ENCODE measurements at places on chromosomes 12 and 14.

DNA sequence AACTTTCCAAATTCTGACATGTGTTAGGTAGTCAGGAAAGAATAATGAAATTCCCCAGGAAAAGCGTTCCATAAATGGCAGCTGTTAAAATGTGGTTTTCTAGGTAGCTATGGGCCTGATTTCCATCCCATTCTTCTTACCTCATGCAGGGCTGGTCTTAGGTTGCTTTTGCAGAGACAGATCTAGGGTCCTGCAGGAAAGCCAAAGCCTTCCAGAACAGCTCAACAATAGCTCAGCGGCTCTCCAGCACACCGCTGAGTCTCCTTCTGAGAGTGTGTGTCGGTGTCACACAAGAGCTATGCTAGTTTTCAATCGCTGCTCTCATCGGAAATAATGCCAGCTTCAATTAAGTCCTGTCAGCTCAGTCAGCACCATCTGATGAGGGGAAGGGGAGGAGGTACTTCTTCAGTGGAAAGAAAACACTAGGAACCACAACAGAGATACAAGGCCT is 106.7 kb downstream of the TMEM30B start:
- DNase-seq = no peak

DNA sequence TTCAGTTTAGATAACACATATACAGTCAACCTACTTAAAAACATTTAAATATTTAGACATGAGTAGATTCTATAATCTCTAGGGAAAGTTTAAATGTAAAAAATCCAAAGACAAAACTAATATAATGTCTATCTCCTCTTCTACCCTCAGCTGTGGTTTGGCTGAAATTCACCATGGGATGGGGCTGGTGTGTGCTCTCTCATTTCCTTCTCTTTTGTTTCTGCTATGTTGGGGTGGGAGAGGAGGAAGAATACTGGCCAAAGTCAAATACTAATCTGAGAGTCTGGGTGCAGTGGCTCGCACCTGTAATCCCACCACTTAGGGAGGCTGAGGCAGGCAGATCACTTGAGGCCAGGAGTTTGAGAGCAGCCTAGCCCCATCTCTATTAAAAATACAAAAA is 1673.9 kb upstream of the SEL1L start:
- no peak for DNase-seq

DNA sequence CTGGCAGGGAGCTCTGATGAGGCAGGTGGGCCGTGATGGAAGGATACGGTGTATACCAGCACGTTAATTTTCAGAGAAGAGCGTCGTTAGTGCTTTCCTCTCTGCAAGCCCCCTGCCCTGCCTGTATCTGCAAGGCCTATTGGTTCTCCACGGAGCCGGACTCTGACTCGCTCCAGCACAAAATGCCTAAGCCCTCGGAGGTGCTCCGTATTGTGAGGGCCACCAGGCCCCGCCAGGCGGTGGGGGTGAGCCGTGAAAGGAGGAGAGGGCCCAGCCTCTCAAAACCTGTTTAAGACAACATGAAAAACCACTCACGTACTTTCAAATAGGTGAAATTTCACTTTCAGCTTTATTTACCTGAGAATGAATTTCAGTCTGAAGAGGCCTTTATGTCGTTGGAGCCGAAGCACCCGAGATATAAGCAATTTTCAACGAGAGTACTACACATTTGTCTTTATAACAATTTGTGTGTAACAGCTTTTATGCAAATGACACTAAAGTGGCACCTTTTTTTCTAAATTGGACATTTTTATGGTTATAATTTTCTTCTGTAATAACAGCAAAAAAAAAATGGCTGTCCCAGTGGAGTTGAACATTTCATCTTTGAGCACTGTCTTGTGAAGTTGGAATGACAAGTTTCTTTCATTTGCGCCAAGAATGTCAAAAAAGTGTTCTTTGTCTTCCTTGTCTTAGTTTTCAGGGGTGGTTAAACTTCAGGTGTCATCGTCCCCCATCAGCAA is 749.5 kb downstream of the VRK1 start:
- no peak for DNase-seq

- no peak for DNase-seq
These were observed 19.9 kb downstream of the PLBD2 start for GRCh38 chr12:113378291-113378690.

DNA sequence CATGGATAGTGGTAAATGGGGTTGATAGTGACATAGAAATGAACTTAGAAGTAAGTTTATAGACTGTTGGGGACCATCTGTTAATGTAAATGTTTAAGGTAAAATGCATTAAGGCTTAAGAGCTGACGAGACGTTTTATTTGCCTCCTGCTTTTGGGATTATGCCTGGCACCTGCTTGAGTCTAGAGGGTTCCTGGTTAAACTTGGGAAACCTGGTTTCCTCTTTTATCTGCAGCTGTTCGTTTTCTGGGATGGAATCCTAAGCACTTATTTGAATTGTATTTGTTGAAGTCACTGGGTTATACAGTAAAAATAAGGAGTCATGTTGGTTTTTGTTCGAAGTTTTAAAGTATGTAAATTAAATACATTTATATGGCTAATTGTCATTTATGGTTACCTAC is 914.7 kb downstream of the NRXN3 start:
- DNase-seq = no peak

DNA sequence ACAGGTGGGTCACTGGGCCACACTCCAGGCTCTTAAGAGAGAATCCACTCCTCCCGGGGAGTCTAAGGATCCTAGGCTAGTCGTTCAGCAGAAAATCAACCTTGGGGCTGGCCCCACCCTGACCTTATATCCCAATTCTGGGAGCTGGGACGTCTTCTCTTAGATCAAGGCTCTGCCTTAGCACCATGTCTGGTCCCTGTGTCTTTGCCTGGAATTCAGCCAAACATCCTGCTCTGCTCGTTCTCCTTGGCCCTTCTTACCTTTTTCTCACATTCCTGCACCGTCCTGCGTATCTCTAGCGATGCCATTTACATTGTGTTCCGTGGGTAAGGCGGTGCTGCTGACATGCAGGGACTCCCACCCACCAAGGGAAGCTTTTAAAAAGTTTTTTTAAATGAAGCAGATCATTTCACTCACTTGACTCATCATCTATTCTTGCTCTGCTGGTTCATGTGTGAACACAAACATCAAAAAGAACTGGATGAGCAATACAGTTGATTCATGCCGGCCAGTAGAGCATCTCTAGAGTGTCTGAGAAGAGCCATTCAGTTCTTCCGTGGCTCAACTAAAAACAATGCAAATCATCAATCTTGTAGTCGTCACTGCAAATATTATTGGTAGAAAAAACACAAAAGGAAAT is 50.2 kb downstream of the KCNK13 start:
- no peak for DNase-seq

DNA sequence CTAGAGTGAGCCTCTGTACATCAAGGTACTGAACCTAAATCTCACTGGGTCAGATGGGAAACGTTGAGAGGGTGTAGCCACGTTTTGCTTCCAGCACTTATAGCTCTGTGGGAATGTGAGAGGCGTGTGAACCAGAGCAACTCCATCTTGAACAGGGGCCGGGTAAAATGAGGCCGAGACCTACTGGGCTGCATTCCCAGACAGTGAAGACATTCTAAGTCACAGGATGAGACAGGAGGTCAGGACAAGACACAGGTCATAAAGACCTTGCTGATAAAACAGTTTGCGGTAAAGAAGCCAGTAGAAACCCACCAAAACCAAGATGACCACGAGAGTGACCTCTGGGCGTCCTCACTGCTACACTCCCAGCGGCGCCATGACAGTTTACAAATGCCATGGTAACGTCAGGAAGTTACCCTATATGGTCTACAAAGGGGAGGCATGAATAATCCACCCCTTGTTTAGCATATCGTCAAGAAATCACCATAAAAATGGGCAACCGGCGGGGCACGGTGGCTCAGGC is 63.4 kb upstream of the NCOR2 start:
- no peak for DNase-seq

DNA sequence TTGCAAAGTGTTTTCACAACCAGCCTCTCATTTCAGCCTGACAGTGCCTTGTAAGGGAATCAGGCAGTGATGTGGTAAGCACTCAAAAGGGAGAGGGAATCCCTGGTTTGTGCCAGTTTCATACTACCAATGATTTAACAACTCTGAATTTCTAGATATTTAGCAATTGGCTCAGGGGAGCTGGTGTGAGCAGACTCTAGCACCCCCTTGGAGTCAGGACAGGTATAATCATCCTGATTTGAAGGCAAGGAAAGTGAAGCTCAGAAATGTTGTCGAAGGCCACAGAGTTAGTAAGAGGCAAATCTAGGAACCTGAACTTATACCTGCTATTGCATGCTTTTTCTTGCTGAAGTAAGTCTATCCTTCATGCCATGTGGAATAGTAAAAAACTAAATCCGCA is 63.1 kb upstream of the DACT1 start:
- DNase-seq = no peak

DNA sequence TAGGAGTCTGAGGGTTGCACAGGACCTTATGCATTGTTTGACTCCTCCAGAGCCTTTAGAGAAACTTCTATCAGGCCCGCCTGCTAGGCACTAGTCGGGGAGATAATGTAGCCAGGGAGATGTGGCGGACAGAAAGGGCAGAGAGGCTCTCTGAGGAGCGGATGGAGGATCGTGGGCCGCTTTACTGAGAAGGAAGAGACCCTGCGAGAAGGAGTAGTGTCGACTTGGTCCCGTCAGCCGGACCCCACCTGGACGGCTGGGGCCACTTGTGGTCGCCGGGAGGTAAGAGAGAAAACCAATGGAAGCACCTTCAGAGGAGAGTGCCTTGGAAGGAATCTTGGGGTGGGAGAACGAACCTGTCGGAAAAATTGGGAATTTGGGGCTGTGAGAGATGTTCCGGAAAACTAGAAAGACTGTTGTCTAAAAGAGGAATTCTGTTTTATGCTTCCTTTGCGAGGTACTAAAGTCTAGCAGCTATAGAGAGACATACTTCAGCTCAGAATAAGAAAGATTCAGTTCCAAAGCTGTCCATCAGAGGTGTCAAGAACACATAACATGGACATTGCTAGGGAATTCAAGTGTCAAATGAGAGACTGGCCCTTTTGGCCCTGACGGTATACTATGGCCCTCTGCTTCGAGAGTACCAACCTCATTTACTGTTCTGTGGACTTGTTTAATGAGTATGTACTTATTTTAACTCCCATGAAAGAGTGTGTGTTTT is 660 bp upstream of the MCRS1 start:
- DNase-seq = no peak

DNA sequence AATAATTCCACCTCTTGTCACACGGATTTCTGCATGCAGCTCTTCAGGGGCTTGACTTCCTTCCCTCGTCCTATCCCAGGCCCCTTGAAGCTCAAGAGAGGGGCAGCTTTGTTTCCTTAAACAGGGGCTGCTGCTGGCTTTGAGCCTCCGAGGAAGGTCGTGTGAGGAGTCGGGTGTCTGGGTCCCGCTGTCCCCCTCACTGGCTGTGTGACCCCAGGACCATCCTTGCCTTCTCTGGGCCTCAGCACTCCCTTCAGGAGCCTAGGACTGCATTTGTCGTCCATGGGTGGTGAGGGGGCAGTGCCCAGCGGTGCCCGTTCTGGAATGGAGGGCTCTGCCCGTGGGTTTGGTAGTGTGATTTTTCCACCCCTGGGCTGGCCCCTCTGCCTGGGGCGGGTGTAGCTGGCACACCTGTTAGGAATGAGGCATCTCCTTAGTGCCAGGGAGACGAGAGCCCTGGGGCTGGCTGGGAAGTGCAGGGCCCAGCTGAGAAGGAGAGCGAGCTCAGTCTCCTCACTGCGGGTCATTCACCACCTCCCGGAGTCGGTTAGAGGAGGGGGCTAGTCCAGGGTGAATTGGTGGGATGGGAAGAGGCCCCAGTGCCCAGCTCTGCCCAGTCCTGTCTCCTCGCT is 60.8 kb downstream of the TSPAN9 start:
- DNase-seq = no peak

DNA sequence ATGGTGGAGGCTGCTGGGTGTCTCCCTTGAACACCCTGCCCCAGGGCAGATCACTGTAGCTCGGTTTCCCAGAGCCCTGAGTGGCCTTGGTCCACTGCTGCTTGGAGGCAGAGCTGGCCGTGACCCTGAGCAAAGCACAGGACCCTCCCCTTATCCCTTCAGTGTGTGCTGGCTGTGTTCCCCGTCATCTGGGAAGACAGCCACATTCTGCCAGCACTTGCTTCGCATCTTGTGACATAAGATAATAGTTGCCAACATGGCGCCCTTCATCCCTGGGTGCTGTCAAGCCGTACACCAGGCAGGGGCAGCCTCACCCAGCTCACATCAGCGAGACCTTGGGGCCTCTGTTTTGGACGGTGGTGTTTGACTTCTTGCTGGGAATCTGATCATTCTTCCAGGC is 12.1 kb upstream of the ALDH2 start:
- no peak for DNase-seq

- DNase-seq = no peak
These were observed 121.4 kb downstream of the PPHLN1 start for GRCh38 chr12:42447371-42447786.

DNA sequence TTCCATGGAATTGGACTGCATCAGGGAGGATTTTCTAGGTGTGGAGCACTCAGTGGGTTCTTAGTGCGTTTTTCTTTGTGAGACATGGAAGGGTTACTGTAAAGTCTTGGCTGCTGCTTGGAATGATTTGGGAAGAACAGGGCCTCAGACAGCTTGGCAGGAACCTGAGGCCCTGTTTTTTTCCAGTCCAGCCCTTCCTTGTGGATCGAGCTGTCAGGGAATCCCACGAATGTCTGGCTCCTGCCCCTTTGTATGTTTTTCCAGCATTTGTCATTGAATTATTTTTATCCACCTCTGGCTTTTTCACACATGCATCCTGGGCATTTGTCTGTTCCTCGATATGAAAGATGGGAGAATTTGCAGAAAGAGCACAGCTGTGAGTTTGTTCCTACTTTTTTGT is 158.5 kb downstream of the TGFB3 start:
- DNase-seq = no peak

- peak; percentile 8 for DNase-seq
These were observed 3.1 kb downstream of the CACNA2D4 start for GRCh38 chr12:1915082-1915968.

DNA sequence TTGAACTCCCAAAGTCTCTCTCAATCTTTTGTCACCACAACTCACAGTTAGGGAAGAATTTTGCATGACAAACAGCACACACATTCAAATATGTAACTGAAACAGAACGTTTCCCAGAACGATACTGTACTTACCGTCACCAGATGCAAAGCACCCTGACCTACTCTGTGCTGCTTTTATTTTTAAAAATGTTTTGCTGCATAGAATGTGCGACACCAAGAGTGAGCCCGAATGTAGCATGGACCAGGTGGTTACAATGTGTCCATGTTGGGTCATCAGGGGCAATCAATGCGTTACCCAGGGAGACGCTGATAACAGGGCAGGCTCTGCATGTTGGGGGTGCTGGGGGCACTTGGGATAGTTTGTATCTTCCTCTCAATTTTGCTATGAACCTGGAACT is 14.6 kb upstream of the EIF5 start:
- DNase-seq = no peak

- DNase-seq = no peak
These were observed 50.8 kb upstream of the AP4S1 start for GRCh38 chr14:30974628-30975027.

DNA sequence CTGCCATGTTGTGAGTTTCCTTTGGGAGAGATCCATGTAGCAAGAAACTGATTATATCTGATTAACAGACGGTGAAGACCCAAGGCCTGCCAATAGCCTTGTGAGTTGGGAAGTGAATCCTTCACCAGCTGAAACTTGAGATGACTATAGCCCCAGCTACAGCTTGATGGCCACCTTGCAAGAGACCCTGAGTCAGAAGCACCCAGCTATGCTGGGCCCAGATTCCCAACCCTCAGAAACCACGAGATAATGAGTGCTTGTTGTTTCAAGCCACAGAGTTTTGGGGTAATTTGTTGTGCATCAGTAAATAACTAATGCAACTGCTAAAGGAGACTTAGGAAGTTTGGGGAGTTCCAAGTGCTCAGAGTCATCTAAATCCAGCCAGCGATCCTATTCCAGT is 80.3 kb downstream of the AVPR1A start:
- DNase-seq = no peak
